ENCODE measurements at places on chromosomes 1 and 21.

- peak; percentile 80 for DNase-seq
These were observed 61.0 kb downstream of the IER5 start for GRCh38 chr1:181149326-181150125.

DNA sequence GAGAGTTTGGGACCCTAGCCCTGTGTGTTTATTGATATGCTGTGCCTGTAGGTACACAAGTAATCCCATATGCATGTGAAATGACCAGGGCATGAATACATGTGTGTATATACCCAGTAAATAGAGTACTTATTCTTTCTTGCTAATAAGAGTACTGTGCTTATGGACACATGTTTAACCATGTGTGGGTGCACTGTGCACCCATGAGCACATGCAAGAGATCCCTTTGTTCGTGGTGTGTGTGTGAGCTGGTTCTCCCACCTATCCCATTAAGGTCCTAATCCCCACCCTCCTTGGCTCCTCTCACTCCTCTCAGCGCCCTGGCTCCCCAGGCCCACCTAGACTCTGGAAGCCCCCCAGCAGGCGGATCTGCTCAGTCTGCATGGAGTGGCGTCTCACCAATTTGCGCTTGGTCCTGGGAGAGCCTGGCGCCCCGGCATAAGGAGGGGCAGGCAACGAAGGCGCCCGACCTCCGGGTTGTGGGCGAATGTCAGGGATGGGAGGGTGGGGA is 2.2 kb upstream of the LIX1L start:
- no peak for DNase-seq

DNA sequence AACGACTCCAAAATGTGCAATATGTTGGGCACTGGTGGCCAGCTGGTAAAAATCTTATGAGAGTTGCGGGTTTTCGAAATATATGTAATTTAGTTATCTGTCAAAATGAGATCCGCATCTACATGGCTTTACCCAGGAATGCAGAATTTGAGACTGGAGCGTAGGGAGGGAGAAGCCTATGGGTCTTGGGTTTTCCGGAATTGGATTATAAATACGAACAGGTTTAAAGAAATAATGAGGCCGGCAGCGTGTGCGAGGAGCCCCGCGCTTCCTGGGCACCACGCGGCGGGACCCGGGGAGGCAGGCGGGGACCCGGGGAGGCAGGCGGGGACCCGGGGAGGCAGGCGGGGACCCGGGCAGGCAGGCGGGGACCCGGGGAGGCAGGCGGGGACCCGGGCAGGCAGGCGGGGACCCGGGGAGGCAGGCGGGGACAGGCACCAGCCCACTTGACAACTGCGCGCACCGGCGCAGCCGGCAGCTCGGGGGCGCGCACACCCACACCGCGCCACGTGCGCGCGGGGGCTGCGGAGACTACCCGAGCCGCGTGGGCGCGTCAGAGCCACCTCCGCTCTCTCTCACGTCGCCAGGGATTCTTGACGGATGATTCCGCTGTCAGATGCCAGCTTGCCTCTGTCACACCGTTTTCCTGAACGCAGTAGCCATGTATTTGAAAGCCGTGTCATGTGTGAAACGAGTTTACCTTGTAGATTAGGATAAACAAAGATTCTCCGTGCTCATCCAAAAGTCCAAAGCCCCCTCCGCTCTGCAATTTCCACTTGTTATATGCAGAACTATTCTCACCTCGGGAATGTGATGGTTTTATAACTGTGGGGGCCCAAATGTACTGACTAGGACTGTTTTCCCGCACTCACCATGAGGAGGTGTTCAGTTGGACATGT is 54.3 kb upstream of the HNRNPU start:
- DNase-seq = peak; percentile 73

GRCh38 chr1:117051224-117052064 is 8.7 kb upstream of the TTF2 start:
- DNase-seq = no peak

- DNase-seq = no peak
These were observed 44.5 kb upstream of the TNR start for GRCh38 chr1:175787881-175788280.

- DNase-seq = no peak
These were observed 20.7 kb upstream of the AHCYL1 start for GRCh38 chr1:109963864-109964263.

DNA sequence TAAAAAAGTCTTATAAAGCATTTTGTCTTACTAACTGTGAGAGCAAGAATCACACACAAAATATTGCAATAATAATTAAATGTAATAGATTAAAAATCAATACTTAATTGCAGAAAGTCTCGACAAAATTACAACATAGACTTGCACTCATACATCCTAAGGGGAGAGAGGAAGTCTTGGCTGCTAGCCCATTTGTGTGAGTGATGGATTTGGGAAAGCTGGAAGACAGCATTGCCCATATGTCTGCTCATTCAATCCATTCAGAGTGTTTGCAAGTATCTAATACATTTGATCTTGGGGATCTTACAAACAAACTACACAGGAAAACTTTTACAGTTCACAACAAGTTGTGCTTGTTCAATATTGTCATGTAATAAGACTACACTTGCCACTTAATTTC is 140.5 kb downstream of the COL11A1 start:
- no peak for DNase-seq

DNA sequence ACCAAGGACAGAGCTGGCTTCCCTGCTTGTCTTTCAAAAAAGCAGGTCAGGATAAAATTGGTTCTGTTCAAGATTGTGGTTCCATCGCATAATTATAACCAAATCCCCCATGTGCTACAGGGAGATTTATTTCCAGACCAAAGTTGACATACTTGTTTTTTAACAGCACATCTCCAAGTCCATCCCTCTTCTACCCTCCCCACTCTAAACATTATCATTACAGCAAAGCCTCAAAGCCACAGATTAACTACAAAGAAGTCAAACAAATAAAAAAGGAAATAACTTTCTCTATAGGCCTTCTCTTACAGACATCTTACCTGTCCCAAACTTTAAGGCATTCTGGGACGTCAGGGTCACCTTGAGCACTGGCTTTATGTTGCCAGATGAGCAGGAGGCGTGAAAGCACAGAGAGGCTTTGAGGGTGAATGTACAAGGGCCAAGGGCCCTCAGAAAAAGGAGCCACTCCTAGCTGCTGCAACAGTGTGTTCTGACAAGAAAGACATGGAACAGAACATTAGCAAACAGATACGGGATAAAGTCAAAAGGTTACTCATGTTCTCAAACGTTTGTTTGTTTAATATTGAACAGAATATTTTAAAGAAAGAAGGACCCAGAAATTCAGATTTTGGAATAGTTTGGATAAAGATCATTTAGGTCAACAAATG is 31.2 kb downstream of the UBR4 start:
- no peak for DNase-seq

GRCh38 chr21:42527489-42528158 is 14.0 kb downstream of the SLC37A1 start:
- peak; percentile 59 for DNase-seq

- no peak for DNase-seq
These were observed 2.9 kb upstream of the DIP2A start for GRCh38 chr21:46455575-46456385.

DNA sequence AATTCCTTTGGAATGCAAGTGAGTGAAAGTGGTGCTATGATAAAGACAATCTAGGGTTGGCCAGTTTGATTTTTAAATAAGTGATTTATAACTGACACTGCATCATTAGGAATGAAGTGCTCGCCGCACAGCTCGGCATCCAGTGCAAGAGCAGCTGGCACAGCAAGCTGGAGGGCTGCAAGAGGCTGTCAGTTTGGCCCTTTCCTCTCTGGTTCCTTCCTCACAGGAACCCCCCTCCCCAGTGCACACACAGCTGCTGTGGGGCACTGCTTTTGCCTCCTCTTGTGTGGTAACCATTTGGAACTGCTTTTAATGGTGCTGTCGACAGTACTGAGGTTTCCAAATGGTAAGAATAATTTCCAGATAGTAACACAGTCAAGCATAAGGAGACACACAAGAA is 10.4 kb upstream of the BCAR3 start:
- DNase-seq = no peak

GRCh38 chr1:6386371-6386949 is 7.1 kb downstream of the ACOT7 start:
- DNase-seq = no peak

DNA sequence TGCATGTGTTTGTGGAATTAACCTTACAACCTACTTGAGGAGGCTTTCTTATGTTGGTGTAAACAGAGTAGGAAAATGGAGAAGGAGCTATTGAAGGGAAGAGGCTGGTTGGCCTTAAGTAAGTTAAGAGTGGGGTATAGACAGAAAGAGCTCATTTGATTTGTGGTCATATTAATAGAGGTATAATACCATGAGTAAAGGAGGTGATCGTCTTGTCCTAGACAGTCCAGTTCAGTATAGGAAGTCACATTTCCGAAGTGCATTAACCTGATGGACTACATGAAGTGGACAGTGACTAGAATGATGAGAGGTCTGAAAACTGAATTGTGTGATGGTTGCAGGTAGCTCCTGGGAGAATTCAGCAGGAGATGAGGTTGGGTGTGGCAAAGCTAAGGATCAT is 215.4 kb upstream of the ZC3H12A start:
- no peak for DNase-seq

DNA sequence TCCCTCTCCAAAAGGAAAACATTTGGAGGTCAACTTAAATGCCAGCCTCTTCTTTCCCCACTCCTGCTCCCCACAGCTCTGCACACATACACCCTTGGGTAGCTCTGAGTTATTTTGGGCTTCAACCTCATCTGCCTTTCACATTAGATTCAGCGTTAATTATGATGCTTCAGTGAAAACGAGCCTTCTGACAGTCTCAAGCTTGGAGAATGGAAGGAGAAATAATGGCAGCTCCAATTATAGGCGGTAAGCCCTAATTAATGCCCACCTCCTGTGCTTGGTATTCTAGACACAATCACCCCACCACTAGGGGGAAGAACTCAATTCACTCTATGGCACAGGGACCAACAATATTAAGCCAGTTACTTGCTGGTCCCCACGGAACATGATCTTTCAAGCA is 397.9 kb downstream of the BRINP2 start:
- no peak for DNase-seq

GRCh38 chr1:201418461-201418860 is 3.1 kb downstream of the TNNI1 start:
- DNase-seq = no peak

GRCh38 chr21:14922980-14923379 is 141.8 kb downstream of the NRIP1 start:
- DNase-seq = no peak

DNA sequence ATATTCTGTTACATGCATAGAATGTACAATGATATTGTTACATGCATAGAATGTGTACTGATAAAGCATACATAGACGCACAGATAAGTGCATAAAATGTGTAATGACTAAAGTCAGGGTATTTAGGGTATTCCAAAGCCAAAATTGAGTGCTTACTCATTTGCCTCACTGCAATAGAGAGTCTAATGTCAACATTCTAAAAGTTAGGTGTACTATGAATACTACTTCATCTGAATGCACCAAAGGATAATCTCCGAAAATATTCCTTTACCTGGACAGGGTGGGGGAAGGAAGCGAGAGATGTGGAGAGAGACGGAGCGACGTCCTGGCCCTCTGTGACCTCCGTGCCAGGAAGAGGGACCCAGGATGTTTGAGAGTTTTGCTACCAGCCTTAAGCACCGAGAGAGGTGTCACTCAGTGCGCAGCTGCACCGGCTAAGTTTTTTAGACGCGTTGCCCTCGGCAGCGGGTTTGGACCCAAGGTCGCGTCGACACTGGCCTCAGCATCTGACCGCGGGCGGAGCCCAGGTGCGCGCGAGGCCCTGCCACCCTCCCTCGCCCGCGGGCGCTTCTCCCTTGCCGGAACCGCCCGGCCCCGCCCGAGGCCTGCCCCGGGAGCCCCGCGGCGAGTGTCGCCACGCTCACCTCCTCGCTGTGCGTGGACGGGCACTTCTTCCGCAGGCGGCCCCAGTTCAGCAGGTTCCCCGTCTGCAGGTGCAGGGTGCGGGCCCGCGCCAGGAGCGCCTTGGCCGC is 660 bp downstream of the GCLM start:
- peak; percentile 42 for DNase-seq

DNA sequence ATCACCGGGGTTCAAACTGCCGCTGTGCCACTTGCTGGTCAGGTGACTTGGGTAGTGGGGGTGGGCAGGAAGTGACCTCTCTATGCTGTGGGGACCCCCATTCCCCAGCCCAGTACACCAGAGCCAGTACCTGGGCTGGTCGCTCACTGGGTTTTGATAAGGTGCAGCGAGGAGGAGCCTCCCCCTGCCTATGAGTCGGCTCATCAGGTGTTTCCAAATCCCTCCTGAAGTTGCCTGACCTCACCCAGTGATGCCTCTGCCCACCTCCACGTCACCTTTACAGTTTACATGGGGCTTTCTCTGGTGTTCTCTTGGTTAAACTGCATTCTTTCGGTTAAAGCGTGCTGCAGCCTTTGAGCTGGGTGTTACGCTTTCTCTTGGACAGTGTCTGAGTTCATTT is 58.2 kb downstream of the ARHGEF10L start:
- DNase-seq = no peak

GRCh38 chr1:10968411-10968826 is 44.0 kb upstream of the TARDBP start:
- DNase-seq = no peak

DNA sequence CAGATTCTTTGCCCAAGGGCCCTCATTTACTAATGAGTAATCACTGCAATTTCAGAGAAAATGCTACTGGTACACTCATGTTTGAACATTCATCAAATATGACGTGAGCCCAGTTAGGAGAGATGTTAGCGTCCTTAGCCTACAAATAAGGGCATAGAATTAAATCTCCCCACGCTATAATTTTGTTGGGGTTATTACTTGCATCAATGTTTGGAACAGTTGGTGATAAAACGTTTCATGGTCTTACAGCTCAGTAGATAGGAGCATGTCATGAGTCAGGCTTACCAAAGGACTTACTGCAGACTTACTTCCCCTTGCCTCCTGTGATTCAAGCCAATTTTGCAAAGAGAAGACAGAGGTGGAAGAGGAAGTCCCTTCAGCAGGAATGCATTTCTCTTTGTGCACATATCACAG is 304.0 kb downstream of the KIF26B start:
- no peak for DNase-seq

GRCh38 chr1:36400825-36401601 is 3.3 kb upstream of the LSM10 start:
- peak; percentile 52 for DNase-seq

Measured in CD4-positive, alpha-beta T cell treated with Interleukin-1 beta for 1 hour (primary cell).